ENCODE measurements at places on chromosomes 3 and 15.

GRCh38 chr3:16917256-16917935 lies 32.6 kb downstream of the PLCL2 start:
- DNase-seq = no peak

DNA sequence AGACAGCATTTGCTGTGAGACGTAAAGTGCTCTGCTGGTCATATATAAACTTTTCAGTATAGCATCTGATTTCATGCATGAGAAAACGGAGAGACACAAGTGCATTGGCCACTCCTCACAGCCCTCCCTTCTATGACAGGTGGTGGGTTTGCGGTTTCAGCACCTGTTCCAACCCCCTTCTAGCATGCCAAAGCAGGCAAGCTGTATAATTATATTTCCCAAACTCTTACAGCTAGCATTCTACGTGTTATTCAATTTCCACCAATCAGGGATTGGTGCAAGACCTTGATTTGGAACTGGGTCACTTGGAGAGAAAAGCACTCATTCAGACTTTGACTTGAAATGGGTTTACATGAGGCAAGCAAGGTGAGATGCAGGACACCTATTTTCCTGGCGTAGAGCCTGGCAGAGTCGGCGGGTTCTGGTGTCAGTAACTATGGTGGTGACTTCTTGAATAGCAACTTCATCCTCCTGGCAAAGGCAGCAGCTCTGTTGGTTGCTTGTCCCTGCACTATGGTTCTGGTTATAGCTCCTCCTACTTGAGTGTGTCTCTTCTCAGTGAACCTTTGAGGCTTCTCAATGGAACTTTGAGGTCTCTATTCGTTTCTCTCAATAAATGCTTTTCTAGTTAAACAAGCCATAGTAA lies 356.5 kb downstream of the TBL1XR1 start:
- DNase-seq = no peak

- DNase-seq = no peak
These were observed 58.2 kb upstream of the ARRDC4 start for GRCh38 chr15:97902140-97902780.

DNA sequence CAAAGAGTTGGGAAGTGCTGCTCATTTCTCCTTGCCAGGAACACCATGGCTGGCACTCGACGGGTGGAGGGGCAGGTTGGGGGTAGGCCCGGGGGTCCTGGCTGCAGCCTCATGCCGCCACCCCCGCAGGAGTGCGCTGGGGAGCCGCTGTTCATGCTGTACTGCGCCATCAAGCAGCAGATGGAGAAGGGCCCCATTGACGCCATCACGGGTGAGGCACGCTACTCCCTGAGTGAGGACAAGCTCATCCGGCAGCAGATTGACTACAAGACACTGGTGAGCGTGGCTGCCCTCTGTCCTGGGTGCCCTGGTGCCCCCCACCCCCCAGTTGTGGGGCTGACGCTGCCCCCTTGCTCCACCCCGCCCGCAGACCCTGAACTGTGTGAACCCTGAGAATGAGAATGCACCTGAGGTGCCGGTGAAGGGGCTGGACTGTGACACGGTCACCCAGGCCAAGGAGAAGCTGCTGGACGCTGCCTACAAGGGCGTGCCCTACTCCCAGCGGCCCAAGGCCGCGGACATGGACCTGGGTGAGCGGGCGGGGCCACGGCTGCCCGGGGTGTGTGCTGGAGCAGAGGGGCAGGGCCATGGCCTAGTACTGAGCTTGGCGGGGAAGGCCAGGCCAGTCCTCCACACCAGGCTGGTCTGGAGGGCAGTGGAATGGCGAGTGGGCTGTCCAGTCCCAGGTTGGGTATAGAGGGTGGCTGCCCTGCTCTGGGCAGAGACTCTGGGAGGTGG lies 45.1 kb downstream of the PLXNA1 start:
- DNase-seq = no peak

- no peak for DNase-seq
These were observed 164.5 kb downstream of the WNT5A start for GRCh38 chr3:55322638-55323037.

- no peak for DNase-seq
These were observed 76.0 kb downstream of the SLCO3A1 start for GRCh38 chr15:91929509-91929908.

GRCh38 chr3:16768956-16769355 lies 115.8 kb upstream of the PLCL2 start:
- no peak for DNase-seq

- DNase-seq = no peak
These were observed 57.9 kb upstream of the DCUN1D1 start for GRCh38 chr3:183038221-183038620.

DNA sequence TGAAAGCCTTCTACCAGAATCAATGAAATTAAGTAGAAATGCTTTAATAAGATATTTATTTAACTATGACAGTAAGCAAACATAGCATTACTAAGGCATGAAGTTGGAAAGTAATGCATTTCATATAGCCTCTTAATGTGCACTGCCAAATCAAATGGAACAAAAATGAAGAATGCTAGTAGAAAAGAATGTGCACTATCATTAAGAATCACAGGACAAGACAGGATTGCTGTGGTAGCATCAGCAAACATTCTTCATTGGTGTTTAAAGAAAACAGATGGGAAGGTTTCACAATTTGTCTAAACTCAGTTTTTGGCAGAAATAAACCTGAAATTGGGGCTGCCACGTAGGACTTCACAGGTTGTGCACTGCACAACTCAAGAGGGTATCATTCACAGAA lies 168.9 kb downstream of the CNTN3 start:
- DNase-seq = no peak

- no peak for DNase-seq
These were observed 30.2 kb downstream of the RPLP1 start for GRCh38 chr15:69482686-69483256.

- DNase-seq = no peak
These were observed 105.7 kb upstream of the ZPLD1 start for GRCh38 chr3:102329066-102329465.

- no peak for DNase-seq
These were observed 5.4 kb downstream of the VWA5B2 start for GRCh38 chr3:184234671-184235380.

- no peak for DNase-seq
These were observed 19.6 kb upstream of the OR5K4 start for GRCh38 chr3:98333989-98334606.

GRCh38 chr15:93378558-93378957 lies 289.5 kb upstream of the RGMA start:
- DNase-seq = no peak

DNA sequence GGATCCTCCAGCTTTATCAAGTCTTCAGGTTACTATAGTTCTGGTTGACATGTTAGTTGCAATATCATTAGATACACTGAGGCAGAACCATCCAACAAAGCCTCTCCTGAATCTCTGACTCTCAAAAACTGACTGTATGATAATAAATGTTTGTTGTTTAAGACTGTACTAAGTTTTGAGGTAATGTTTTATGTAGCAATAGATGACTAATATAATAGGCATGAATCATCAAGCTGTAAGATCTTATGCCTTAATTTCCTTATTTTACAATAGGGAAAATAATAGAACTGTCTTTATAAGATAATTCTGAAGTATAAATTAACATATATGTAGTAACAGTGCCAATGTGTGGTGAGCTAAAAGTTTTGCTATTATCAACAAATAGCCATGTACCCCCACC lies 88.9 kb upstream of the TBC1D5 start:
- no peak for DNase-seq

- DNase-seq = no peak
These were observed 165.4 kb downstream of the CTNNB1 start for GRCh38 chr3:41364736-41365135.

DNA sequence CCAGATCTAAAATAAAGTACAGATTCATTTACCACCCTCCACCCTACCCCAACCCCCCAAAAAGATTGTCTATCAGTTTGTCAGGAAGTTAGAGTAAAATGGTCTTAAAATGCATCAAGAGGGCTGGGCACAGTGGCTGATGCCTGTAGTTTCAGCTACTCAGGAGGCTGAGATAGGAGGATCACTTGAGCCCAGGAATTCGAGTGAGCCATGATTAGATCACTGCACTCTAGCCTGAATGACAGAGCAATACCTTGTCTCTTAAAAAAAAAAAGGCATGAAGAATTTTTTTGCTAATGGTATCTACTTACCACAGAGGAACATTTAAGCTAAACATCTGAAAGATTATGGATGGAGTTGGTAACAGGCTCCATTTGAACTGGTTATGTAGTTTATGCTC lies 71.0 kb downstream of the RBM6 start:
- DNase-seq = no peak

- no peak for DNase-seq
These were observed 227.7 kb downstream of the TLE3 start for GRCh38 chr15:69869881-69870505.

- no peak for DNase-seq
These were observed 121.0 kb downstream of the GREM1 start for GRCh38 chr15:32838820-32839219.

DNA sequence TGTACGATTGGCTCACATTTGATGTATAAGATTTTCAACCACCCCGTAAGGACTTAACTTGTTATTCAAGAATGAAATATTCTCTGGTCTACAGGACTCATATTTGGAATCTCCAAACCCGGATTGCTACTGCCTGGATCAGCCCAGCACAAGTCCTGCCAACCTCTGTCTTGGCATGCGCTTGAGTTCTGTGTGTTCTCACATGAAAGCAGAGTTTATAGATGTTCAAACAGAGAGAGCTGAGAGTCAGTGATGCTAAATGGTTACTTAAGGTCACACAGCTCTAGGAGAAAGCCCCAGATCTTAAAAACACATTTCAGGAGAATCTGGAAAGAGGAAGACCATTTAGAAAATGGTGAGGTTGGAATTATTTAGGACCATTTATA lies 268.0 kb upstream of the TBL1XR1 start:
- no peak for DNase-seq

GRCh38 chr15:35309886-35310285 lies 224.8 kb upstream of the NANOGP8 start:
- DNase-seq = no peak

- no peak for DNase-seq
These were observed 426.1 kb downstream of the EDEM1 start for GRCh38 chr3:5613599-5613998.

- DNase-seq = no peak
These were observed 45.8 kb downstream of the MITF start for GRCh38 chr3:69784954-69785514.

DNA sequence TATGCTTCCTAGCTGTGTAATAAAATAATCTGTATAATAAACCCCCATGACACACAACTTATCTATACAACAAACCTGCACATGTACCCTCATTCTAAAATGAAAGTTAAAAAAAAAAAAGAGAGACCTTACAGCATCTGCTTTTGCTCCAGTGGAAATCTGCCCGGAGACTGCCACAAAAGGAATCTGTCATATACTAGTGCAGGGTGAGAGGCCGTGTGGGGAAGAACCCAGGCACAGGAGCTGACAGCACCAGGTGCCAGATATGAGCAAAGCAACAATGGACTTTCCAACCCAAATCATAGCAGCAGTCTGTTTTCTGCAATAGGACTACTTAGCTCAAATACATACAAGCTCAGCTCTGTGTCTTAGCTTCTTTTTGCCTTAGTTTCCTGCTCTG lies 346.5 kb downstream of the ROBO1 start:
- no peak for DNase-seq

GRCh38 chr3:146396792-146397191 lies 72.6 kb downstream of the PLSCR2 start:
- DNase-seq = no peak

- DNase-seq = no peak
These were observed 250.5 kb upstream of the RORA start for GRCh38 chr15:61479613-61480012.

- DNase-seq = no peak
These were observed 34.9 kb downstream of the PRKCI start for GRCh38 chr3:170257145-170257544.

GRCh38 chr3:5784690-5785089 lies 597.2 kb downstream of the EDEM1 start:
- no peak for DNase-seq

- DNase-seq = no peak
These were observed 272.0 kb upstream of the RGMA start for GRCh38 chr15:93360976-93361375.

DNA sequence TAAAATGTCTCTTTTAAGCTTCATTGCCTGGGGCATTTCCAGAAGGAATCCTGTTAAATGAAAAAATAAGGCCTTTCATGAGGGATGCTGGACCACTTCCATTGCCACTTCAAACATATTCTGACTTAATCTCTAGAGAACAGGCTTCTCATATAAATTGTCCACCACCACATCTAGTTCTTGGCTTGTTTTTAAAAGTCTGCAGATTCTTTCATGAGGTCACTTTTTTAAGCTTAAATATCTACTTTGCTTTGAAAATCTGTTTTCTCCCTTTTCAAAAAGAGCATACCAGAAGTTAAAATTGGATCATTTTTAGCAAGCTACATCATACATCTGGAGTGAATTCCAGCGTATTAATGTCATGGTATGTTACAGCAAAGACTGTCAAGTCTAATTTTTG lies 131.6 kb downstream of the C3orf70 start:
- no peak for DNase-seq

- DNase-seq = no peak
These were observed 42.2 kb downstream of the CHDH start for GRCh38 chr3:53803816-53804695.

GRCh38 chr15:67838789-67839332 lies 984 bp downstream of the RNU6-1 start:
- no peak for DNase-seq

DNA sequence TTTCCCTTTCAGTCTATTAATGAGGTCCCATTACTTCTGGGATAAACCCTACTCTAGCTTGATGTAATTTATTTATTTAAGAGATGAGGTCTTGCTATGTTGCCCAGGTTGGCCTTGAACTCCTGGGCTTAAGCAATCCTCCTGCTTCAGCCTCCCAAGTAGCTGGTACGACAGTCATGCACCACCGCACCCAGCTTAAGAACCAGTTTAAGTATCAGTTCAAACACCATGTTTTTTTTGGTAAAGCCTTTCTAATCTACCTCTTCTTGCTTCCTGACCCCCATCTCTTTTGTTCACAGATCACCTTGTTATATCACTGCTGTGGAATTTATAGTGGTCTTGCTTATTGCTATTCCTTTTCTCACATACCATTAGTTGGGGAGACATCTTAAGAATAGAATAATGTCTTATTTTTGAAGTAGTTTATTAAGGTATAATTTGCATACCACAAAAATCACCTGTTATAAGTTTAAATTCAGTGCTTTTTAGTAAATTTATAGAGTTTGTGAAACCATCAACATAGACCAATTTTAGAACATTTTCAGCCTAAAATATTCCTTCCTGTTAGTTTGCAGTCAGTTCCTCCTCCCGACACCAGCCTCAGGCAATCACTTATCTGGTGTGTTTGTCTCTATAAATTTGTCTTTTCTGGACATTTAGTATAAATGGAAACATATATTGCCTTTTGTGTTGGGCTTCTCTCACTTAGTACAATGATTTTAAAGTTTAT lies 257.9 kb downstream of the PDCD6IP start:
- DNase-seq = no peak

All from CD4-positive, alpha-beta T cell treated with Interferon gamma for 1 hour (primary cell).